ENCODE measurements at places on chromosomes 3 and 15. TPM values are rescaled to one million over a fixed set of nuclear protein-coding genes. Genes with fewer than 3 reads are reported as not detected.

ACKR4 gene
- 1.4 TPM for total RNA-seq

- H3K4me1 ChIP-seq: peaks cover 11% of the 10 kb centered on the region
- H3K4me3 ChIP-seq: no peak overlapping the region
Measured at GRCh38 chr15:71705151-71705550, 105.2 kb upstream of the NR2E3 start.

DNA sequence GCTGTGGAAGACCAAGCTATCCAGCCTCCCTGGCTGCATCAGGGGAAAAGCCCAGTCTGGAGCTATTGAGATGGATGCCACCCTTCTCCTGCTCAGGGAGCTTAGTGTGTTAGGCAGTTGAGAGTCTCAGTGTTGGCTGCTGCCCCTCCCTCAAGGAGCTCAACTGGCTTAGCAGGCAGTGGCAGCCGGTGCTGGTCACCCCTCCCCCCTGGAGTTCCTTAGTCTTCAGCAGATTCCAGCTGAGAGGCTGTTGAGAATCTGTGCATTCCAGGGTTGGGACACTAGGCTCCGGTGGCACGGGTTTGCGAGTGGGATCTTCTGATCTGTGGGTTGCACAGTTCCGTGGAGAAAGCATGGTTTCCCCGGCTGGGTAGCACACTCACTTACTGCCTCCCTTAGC, 883.8 kb downstream of the NSUN3 start:
- H3K4me1 ChIP-seq: no peaks in the 10 kb centered on the region
- no peak for DNase-seq
- no peaks in the 10 kb centered on the region for H3K36me3 ChIP-seq
- no peak overlapping the region for H3K4me3 ChIP-seq

GRCh38 chr3:127817406-127817841, 4.9 kb downstream of the MGLL start:
- no peaks in the 10 kb centered on the region for H3K36me3 ChIP-seq
- DNase-seq: no peak
- no peak overlapping the region for H3K4me3 ChIP-seq
- H3K27me3 ChIP-seq: no peaks in the 10 kb centered on the region
- H3K4me1 ChIP-seq: peaks cover 7% of the 10 kb centered on the region
- H3K27ac ChIP-seq: no peak overlapping the region

DNA sequence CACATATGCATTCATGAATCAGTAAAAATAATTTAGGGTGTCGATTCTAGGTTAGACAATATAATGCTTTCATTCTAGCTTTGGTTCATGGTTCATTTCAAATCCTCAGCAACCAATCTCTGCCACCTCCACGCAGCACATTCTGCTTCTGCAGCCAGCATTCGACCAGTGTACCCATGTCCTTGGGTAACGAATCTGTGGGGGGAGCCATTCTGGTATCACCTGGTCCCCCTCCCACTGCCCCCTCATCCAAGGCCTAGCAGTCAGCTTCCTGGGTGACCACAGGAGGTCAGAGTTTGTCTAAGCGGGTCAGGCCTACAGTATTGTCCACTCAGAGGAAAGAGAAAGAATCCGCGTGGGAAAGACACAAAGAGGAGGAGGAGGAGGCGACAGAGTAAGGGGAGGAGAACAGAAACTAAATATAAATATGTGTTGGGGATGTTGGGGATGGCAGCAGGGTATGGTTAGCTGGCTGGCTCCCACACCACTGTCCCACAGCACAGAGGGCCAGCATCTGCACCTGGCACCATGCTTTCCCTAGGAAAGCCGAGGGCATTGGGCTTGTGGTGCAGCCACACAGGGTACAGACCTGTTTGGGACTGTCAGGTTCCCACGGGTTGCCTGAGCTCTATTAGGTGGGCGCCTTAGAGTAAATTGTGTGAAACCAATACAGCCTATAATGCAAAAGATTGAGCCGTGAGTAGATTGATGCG, 12.1 kb downstream of the PAK6 start:
- H3K4me1 ChIP-seq: peaks cover 29% of the 10 kb centered on the region
- H3K27me3 ChIP-seq: no peaks in the 10 kb centered on the region
- no peak overlapping the region for H3K27ac ChIP-seq
- no peak overlapping the region for H3K4me3 ChIP-seq
- no peaks in the 10 kb centered on the region for H3K36me3 ChIP-seq
- no peak for DNase-seq
